ENCODE measurements at places on chromosomes 13 and 19.
A peak's percentile ranks its signal among the peaks of the same experiment; 100 is the strongest.

- DNase-seq, result no peak
These were observed 92.8 kb upstream of the FARP1 start for GRCh38 chr13:98050041-98050466.

- no peak for DNase-seq
These were observed 19.0 kb upstream of the GPI start for GRCh38 chr19:34345947-34346351.

DNA sequence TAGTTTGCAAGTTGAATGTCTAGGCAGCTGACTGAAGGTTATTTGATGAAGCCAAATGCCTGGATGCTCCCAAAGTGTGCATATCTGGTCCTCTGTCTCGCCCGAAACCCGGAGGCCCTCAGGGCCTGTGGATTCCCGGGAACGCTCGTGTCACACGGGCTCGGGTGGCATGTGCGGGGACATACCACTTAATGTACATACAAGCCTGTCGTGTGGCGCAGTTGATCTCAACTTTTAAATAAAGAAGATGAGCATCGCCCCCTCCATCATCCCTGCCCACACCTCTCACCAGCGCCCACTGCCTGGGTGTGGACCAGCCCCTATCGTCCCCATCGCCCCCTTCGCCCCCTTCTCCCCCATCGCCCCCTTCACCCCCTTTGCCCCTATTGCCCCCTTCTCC, 33.9 kb downstream of the ATP11A start:
- DNase-seq, result no peak

GRCh38 chr13:19090495-19090894, 91.1 kb downstream of the TUBA3C start:
- no peak for DNase-seq

- no peak for DNase-seq
These were observed 19.1 kb upstream of the PNMA8C start for GRCh38 chr19:46447824-46448223.

DNA sequence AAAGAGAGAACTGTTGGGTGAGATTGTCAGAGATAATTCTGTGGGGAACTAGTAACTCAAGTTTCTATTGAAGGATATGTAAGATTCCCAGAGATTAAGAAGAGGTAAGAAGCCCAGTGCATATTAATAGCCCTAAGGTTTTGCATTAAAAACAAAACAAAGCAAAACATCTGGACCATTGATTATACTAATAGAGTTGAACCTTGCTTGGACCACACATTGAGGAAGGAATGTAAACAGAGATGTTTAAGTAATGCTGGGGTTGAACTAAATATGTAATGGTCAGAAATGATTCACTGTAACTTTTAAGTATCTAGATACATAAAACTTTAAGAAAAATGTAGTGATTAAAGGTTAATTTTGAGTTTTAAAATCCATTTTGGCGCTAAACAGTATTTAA, 1770.0 kb downstream of the PCDH9 start:
- DNase-seq, result no peak

- no peak for DNase-seq
These were observed 3.5 kb downstream of the CYP4F3 start for GRCh38 chr19:15644066-15644741.

DNA sequence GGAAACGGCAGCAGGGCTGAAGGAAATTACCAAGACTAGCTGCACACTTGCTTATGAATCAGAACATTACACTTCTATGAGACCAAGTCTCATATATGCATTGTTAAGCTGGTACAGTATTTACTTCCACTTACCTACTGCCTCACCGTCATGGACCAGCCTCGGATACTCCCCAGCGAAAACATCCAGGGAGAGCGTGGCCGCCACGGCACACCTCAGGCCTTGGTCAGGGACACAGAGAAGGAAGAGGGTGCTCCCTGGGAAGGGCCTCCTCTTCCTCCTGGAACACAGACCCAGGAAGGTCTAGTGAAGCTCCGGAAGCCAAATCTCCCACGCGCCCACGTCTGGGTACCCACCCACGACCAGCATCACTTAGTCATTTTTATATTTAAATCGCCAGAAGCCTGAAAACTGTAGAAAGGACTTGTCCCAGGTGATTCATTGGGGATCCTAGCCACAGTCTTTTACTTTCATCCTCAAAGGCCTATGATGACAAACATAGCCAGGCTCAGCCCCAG, 24.4 kb upstream of the MTIF3 start:
- no peak for DNase-seq

GRCh38 chr19:49749771-49750170, 13.3 kb downstream of the TSKS start:
- DNase-seq, result no peak

- DNase-seq, result no peak
These were observed 93.4 kb upstream of the EDNRB start for GRCh38 chr13:78012046-78012445.

- DNase-seq, result no peak
These were observed 49.8 kb downstream of the BICRA start for GRCh38 chr19:47658431-47659348.

GRCh38 chr19:34596989-34597388, 80.0 kb downstream of the SCGB2B2 start:
- no peak for DNase-seq

DNA sequence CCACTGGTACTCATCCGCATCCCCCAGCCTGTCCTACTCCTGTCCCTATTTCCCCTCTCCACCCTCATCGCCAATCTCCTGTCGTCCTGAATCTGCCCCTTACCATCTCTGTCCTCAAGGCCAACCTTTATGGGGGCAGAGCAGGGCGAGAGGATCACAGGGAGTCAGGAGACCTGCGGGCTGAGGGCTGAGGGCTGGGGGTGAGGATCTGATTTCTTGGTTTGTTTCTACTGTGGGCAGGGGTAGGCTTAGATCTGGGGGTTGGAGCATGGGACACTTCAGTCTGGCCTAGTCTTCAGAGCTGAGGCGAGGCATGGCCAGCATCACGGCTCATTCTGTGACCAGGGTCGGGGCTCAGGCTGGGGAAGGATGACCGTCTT, 16.5 kb upstream of the ERCC1 start:
- DNase-seq, result no peak

DNA sequence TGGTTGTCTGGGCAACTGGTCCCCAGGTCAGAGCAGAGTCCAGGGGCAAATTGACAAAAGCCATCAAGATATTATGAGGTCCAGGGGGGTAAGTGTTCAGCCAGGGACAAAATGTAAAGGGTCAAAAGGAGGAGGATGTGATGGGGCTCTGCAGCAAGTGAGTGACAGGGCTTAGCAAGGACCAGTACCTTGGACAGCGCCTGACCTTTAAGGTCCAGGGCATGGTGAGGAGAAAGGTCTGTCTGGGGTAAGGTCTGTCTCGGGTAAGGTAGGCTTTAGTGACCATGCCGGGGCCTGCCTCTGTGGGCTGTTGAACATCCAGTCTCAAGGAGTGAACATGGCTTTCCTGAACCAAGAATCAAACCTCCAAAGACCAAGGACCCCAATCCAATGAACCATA, 6.3 kb upstream of the ZNF358 start:
- no peak for DNase-seq

DNA sequence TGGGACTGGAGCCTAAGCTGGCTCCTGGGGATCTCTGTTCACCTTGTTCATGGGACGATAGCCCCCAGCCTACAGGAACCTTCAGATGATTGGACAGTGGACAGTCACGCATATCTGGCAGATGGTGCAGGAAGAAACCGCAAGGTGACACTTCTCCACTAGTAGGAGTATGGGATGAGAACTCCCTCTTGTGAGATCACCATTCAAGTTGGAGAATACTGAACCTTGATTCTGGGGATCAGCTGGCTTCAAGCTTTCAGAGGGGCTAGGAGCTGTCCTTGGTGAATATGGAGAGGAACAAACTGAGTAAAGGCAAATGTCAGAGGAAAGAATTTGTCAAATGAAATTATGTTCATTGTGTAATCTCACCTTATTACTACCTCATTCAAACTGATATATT, 204.5 kb downstream of the PDS5B start:
- no peak for DNase-seq

- DNase-seq, result no peak
These were observed 21.5 kb downstream of the CPT1C start for GRCh38 chr19:49712397-49712859.

- no peak for DNase-seq
These were observed 2.4 kb upstream of the FPR1 start for GRCh38 chr19:51754109-51754508.

DNA sequence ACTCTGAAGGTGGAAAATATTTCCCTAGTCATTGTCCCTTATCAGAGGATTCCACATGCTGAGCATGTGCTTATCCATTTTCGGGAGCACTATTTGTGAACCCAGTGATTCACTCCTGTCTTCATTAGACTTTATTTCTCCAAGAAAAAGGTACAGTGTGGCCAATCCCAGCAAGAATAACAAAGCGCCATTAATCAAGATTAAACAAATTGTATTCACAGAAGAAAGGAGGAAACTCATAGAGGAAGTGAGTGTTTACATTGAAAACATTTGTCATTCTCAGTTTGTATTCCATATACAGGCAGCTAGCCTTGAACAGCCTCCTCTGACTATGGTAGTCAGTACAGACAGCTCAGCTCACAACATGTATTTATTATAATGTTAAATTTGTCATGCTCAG, 1669.9 kb upstream of the SPRY2 start:
- DNase-seq, result no peak

GRCh38 chr13:48819899-48820298, 155.8 kb upstream of the FNDC3A start:
- no peak for DNase-seq

- no peak for DNase-seq
These were observed 10.4 kb upstream of the LCP1 start for GRCh38 chr13:46192412-46192811.

DNA sequence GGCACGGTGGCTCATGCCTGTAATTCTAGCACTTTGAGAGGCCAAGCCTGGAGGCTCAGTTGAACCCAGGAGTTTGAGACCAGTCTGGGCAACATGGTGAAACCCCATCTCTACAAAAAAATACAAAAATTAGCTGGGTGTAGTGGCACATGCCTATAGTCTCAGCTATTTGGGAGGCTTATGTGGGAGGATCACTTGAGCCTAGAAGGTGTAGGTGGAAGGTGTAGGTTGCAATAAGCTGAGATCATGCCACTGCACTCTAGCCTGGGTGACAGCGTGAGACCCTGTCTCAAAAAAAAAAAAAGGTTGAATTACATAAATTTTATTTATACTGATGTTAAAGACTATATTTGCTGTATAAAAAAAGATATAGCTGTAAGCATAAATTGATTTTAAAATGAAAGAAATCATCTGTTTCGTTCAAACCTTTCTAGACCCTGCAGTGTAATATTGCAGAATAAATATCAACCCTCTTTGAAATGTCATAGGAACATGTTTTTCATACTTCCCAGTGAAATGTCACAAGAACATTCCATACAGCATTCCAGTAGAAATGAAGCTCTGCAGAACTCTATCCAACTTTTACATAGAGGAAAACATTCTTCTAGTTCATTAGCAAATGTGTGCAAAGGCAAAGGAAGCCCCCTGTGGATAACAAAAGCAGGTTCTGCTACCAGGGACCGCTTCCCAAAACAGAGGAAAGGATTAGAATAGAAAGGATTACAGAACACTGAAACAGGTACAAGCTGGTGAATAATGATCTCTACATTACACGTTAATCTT, 76.0 kb downstream of the CAB39L start:
- DNase-seq, result peak; percentile 26

DNA sequence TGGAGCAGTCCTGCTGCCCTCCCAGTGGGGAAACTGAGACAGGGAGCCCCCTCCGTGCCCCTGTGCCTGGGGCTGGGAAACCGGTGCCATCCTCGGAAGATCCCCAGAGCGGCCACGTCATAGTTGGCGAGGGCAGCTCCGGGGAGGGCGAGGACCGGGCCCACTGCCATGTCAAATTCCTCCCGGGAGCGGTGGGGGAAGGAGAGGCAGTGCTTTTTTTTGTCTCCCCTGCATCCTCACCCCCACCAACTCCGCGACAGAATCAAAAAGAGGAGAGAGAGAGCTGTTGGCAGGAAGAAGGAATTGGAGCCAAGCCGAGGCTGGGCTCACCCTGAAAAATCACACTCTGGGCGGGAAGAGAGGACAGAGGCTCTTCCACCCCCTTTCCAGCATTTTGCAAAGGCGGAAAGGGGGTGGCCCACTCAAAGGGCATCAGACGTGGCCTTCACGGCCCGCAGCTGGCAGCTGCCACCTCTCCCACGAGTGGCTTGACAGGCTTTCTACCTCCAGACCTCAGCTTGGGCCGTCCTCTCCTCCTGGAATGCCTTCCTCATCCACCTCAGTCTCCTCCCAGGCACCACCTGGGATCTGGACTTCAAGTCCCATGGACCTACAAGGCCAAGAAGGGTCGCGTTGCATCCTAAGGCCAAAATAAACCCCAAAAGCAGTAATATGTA, 19.6 kb upstream of the NFIC start:
- DNase-seq, result no peak

- no peak for DNase-seq
These were observed 26.2 kb downstream of the RAP2A start for GRCh38 chr13:97460004-97460775.

DNA sequence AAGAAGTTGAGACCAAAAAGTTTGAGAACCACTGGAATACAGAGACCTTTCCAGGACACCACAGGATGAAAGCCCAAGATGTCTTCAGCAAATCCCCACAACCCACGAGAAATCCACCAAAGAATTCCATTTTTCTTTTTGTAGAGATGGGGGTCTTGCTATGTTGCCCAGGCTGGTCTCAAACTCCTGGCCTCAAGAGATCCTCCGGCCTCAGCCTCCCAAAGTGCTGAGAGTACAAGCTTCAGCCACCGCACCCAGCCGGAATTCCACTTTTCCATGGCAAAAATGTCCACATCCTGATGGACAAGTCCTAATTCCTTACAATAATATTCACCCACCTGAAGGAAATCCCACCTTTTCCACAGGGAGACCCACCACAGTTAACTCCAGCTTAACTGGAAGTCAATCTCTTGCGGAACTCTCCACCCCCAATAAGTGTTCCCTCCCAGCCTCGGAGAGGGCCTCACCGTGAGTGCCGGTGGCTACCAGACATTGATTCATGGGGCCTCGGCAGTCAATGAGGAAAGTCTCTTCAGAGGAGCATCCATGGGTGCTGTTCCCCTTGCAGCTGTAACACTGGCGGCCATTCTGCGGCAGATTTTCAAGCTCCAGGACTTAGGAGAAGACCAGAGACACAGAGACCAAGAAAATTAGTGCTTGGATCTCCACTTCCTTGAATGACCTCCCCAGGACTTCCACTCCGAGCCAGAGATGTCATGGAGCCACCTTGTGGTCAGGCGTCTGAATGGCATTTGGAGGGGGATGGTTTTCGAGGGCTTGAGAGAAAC, 12.3 kb upstream of the CADM4 start:
- no peak for DNase-seq

DNA sequence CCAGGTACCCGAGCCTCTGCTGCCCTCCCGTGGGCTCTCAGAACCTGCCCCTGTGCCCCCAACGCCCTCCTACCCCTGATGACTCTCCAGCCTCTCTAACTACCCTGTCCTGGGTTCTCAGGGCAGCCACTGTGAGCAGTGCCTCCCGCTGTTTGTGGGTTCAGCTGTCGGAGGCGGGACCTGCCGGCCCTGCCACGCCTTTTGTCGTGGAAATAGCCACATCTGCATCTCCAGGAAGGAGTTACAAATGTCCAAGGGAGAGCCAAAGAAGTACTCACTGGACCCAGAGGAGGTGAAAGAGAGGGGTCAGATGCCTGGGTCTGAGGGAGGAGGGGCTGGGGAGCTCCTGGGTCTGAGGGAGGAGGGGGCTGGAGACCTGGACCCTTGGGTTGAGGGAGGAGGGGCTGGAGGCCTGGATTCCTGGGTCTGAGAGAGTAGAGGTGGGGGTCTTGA, 20.0 kb downstream of the CNFN start:
- no peak for DNase-seq

Measured in neuronal stem cell (in vitro differentiated cells).